ENCODE measurements at places on chromosomes 6 and 20. TPM values are rescaled to one million over a fixed set of nuclear protein-coding genes. Genes with fewer than 3 reads are reported as not detected.

HAO1 gene
- total RNA-seq, result not detected

SRMS gene
- 0.12 TPM for total RNA-seq

DDX43 gene
- not detected for total RNA-seq

TMEM74B gene
- 3.9 TPM for total RNA-seq

WFDC10B gene
- total RNA-seq, result not detected

TNXB gene
- 0.39 TPM for total RNA-seq

CUL7 gene
- 6.5 TPM for total RNA-seq
